ENCODE measurements at places on chromosomes 1 and 21.

- no peak for DNase-seq
Measured at GRCh38 chr1:243346468-243346867, 90.6 kb downstream of the SDCCAG8 start.

DNA sequence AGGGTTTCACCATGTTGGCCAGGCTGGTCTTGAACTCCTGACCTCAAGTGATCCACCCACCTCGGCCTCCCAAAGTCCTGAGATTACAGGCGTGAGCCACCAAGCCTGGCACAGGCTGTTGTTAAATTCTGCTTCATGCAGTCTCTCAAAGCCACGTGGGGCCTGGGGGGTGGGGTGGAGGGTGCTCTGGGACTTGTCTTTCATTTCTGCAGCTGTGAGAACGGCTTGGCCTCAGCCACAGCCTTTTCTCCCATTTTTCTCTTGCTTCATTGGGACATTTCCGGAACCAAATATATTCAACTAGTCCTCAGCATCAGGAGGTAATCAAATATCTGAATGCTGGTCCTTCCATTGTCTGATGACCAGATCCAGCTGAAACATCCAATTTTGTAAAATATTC lies 27.6 kb upstream of the KCNE2 start:
- no peak for DNase-seq

- no peak for DNase-seq
Measured at GRCh38 chr1:229972600-229973296, 94.3 kb upstream of the GALNT2 start.

DNA sequence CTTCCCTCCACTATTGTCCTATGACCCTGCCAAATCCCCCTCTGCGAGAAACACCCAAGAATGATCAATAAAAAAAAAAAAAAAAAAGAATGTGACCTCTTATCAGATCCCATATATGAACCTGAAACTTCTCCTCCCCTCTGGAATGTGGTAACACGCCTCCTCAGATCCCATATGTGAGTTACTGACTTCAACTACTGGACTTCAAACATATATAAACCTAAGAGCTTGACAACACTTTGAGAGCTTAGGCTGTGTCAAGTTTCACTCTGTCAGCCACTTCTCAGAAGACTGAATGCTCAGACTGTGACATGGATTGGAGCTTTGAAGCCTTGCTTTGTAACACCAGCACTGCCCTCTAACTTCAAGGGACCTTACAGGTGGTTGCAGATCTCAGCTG lies 148.4 kb downstream of the COP1 start:
- DNase-seq = no peak

GRCh38 chr1:152459596-152460528 lies 45.8 kb upstream of the CRNN start:
- peak; percentile 38 for DNase-seq

DNA sequence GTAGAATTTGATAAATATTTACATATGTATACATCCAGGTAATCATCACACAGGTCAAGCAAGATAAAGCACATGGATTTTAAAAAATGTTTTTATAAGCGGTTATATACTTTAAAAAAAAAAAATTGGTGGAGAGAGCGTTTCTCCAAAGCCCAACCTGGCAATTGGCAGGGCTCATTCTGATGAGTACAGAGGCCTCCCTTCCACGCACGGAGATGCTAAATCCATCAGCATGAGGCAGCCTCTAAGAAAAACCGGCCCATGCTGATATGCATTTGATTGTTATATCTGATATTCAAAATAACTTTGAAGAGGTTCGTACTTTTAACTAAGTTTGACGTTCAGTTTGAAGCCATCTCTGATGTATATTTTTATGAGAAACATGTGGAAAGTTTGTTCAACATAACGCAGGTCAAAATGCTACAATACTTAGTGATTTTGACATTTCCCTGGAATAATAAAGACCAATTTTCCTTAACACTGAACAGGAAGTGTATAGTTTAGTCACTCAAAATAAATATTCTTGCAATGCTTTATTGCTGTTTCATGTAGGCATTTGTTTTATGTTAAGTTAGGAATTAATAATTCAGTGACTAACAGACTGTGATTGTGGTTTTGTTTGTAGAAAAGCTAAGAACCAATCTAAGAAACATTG lies 151.7 kb downstream of the NR5A2 start:
- no peak for DNase-seq

GRCh38 chr1:2113620-2114135 lies 63.5 kb downstream of the PRKCZ start:
- DNase-seq = no peak

GRCh38 chr21:21000591-21001175 lies 2.5 kb downstream of the NCAM2 start:
- DNase-seq = no peak

GRCh38 chr1:3463408-3463863 lies 9.0 kb downstream of the ARHGEF16 start:
- DNase-seq = no peak

DNA sequence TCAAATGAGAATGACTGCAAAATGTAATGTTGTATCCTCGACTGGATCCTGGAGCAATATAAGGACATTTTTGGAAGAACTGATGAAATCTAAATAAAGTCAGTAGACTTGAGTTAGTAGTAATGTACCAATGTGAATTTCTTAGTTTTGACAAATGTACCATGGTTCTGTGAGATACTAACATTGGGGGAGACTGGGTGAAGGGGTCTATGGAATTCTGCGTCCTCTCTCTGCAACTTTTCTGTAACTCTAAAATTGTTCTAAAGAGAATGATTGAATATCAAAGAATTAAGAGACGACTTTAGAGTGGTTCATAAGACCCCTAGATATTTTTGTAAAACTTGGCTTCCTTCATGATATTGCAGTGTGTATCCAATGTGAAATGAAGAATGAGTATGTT lies 59.2 kb upstream of the KAZN start:
- no peak for DNase-seq

DNA sequence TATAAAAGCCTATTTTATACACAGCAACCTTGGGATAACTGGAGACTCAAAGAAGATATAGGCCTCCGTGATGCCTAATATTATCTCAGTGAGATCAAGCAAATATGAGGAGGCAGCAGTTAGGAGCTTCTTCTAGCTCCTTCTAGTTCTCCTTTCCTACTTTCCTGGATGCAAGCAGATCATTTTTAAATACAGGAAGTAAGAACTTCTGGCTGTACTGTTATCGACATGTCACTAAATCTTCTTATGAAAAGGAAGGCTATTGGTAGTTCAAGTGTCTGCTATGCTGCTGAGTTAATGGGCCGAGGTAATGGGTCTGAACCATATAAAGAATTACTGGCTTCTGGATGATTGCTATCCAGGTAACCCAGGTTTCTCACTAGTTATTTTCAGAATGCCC lies 15.9 kb downstream of the HSPA13 start:
- DNase-seq = no peak

- DNase-seq = no peak
Measured at GRCh38 chr1:90402893-90403849, 313.9 kb downstream of the BARHL2 start.

DNA sequence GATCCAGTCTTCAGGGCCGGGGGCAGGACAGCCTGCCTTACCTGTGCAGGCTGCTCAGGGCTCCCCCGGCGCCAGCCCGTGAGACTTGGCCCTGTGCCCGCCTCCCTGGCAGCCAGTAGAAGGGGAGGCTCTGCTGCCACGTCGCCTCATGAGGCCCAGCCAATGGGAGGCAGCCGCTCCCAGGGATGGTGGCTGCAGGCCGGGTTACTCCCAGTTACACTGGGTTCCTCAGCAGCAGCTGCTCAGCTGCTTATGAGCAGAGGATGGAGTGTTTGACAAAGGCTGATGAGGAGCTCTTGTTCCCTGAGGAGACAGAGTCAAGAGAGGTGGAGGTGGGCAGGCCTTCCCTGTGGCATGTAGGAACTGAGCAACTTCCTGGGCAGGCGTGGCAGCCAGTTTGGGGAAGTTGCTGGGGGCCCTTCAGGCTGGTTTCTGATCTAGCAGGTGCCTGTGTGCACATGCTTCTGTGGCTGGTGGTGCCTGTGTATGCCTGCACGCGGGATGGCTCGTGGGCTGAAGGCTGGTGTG lies 5.5 kb downstream of the MFSD2A start:
- no peak for DNase-seq

- no peak for DNase-seq
Measured at GRCh38 chr1:168766568-168766967, 37.6 kb upstream of the DPT start.

All from stimulated activated CD4-positive, alpha-beta T cell treated with anti-CD3 and anti-CD28 coated beads, TNF-alpha, amount 100 ng/mL, for 1 hour (primary cell).